ENCODE measurements at places on chromosomes 4 and X. TPM values are rescaled to one million over a fixed set of nuclear protein-coding genes. Genes with fewer than 3 reads are reported as not detected.

CRLF2 gene
- not detected for total RNA-seq

HMGN5 gene
- total RNA-seq, result 1.1 TPM

XG gene
- total RNA-seq, result not detected

USP17L20 gene
- total RNA-seq, result not detected

LYAR gene
- 47.1 TPM for total RNA-seq

SYTL4 gene
- 8.0 TPM for total RNA-seq

STK32B gene
- 0.38 TPM for total RNA-seq

PF4V1 gene
- not detected for total RNA-seq

PCDH18 gene
- 15.1 TPM for total RNA-seq

HTN1 gene
- total RNA-seq, result not detected

- H3K4me1 ChIP-seq, result no peaks in the 10 kb centered on the region
- no peak overlapping the region for H3K4me3 ChIP-seq
- no peak overlapping the region for H3K27ac ChIP-seq
- no peaks in the 10 kb centered on the region for H3K27me3 ChIP-seq
These were observed 365.2 kb downstream of the PRDM5 start for GRCh38 chr4:120557372-120557771.

GRCh38 chr4:62640296-62640695 lies 1440.2 kb downstream of the ADGRL3 start:
- no peaks in the 10 kb centered on the region for H3K36me3 ChIP-seq
- no peak overlapping the region for H3K27ac ChIP-seq
- H3K4me3 ChIP-seq, result no peak overlapping the region
- no peak for DNase-seq
- H3K4me1 ChIP-seq, result no peaks in the 10 kb centered on the region

DNA sequence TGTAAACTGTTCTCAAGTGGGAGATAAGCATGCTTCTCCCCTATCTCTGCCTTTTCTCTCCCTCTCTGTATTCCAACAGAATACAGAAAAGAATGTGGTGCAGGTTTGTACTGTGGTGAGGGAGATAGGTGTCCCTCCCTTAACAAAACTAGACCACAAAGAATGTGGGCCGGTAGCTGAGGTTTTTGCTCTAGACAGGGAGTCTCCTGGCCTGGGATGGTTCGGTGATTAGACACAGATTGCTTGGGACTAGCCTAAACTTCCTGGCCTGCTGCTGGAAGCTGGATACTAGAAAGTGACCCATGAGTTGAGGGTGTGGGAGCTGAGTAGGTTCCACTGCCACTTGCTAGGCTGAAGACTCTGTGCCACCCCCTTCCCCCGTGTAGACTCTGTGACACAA lies 143.0 kb downstream of the CXXC4 start:
- no peak for DNase-seq
- no peak overlapping the region for H3K4me3 ChIP-seq
- no peak overlapping the region for H3K27ac ChIP-seq

GRCh38 chr4:152961014-152961772 lies 25.1 kb downstream of the FHDC1 start:
- H3K36me3 ChIP-seq, result no peaks in the 10 kb centered on the region
- H3K27me3 ChIP-seq, result no peaks in the 10 kb centered on the region
- no peak overlapping the region for H3K27ac ChIP-seq
- H3K4me3 ChIP-seq, result no peak overlapping the region

GRCh38 chr4:46820154-46820553 lies 88.9 kb downstream of the COX7B2 start:
- no peaks in the 10 kb centered on the region for H3K27me3 ChIP-seq
- DNase-seq, result no peak
- no peaks in the 10 kb centered on the region for H3K4me1 ChIP-seq
- no peak overlapping the region for H3K4me3 ChIP-seq

DNA sequence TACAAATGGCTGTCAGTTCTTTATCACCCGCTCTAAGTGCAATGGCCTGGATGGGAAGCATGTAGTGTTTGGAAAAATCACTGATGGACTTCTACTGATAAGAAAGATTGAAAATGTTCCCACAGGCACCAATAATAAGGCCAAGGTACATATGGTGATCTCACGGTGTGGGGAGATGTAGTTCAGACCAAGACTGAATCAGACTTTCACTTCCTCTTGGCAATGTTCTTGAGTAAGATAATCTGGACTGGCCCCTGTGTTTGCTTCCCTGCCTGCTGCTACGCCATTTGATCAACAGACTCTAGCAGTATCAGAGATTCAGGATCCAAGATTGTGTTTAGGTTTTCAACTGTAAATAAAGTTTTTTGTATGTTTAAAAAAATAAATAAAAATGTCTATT lies 682.2 kb upstream of the AMOT start:
- H3K27ac ChIP-seq, result no peak overlapping the region
- no peak for DNase-seq
- H3K4me1 ChIP-seq, result no peaks in the 10 kb centered on the region
- H3K4me3 ChIP-seq, result no peak overlapping the region
- no peaks in the 10 kb centered on the region for H3K27me3 ChIP-seq

- H3K27ac ChIP-seq, result no peak overlapping the region
- DNase-seq, result no peak
- H3K36me3 ChIP-seq, result no peaks in the 10 kb centered on the region
- no peaks in the 10 kb centered on the region for H3K27me3 ChIP-seq
- no peak overlapping the region for H3K4me3 ChIP-seq
These were observed 472.0 kb downstream of the IQCM start for GRCh38 chr4:149343614-149344013.

GRCh38 chr4:726838-727237 lies 21.2 kb downstream of the PCGF3 start:
- no peak overlapping the region for H3K4me3 ChIP-seq
- 0 out of 2 replicates have a peak, but pooled peaks cover 3% of the 10 kb centered on the region for H3K36me3 ChIP-seq
- DNase-seq, result no peak
- no peak overlapping the region for H3K27ac ChIP-seq

- no peaks in the 10 kb centered on the region for H3K27me3 ChIP-seq
- no peaks in the 10 kb centered on the region for H3K36me3 ChIP-seq
- H3K27ac ChIP-seq, result no peak overlapping the region
- no peak overlapping the region for H3K4me3 ChIP-seq
- DNase-seq, result peak; percentile 59
- peaks cover 19% of the 10 kb centered on the region for H3K4me1 ChIP-seq
These were observed 21.0 kb upstream of the BCORL1 start for GRCh38 chrX:129961180-129962083.

DNA sequence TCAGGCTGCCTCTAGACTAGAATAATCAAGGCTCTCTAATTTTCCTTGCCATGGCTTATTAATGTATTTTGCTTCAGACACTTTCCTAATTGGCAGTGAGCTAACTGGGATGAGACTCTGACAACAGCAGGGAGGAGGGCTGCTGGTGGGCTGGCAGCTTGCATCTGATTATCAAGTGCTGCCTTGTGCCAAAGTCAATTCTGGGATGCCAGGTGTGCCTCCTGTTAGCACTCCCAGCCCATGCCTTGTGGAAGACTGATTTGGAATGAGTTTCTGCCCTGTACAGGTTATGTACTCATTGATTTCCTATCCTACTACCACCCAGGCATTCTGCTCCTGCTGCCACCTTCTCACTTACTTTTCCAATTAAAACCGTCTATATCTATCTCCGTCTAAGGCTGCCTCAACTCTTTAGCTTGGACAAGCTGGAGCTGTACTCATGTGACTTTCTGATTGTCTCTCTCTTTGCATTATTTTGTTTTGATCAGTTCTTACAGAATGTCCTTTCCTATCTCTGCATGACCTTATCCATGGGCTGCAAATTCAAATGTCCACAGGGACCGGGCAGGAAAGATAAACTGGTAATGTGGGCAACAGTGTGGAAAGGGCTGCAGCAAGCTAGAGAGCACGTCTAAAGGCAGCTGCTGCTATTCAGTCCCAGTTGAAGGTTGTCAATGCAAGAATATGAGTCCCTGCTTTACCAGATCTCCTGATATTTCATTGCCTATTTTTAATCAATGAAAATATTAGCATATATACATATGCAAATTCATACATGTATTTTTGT lies 112.6 kb downstream of the GABRA2 start:
- no peak for DNase-seq
- no peak overlapping the region for H3K27ac ChIP-seq
- no peaks in the 10 kb centered on the region for H3K4me1 ChIP-seq
- H3K27me3 ChIP-seq, result no peaks in the 10 kb centered on the region
- H3K36me3 ChIP-seq, result no peaks in the 10 kb centered on the region

- no peaks in the 10 kb centered on the region for H3K27me3 ChIP-seq
- H3K36me3 ChIP-seq, result peaks cover 61% of the 10 kb centered on the region
- peak overlapping the region; percentile 49 for H3K27ac ChIP-seq
- peak; percentile 18 for DNase-seq
These were observed 6.2 kb downstream of the CD99 start for GRCh38 chrX:2697306-2697705.

- peak; percentile 69 for DNase-seq
- H3K27ac ChIP-seq, result peak overlapping the region; percentile 80
- H3K4me1 ChIP-seq, result peaks cover 38% of the 10 kb centered on the region
- H3K27me3 ChIP-seq, result no peaks in the 10 kb centered on the region
- no peak overlapping the region for H3K4me3 ChIP-seq
- H3K36me3 ChIP-seq, result peaks cover 42% of the 10 kb centered on the region
These were observed 71.8 kb downstream of the AFAP1 start for GRCh38 chr4:7867701-7868435.

- no peak overlapping the region for H3K4me3 ChIP-seq
These were observed 2548.3 kb downstream of the ARAP2 start for GRCh38 chr4:33696041-33696440.

GRCh38 chrX:39096599-39096998 lies 295.3 kb downstream of the MID1IP1 start:
- H3K4me3 ChIP-seq, result no peak overlapping the region
- H3K27ac ChIP-seq, result no peak overlapping the region

- no peaks in the 10 kb centered on the region for H3K36me3 ChIP-seq
- H3K4me3 ChIP-seq, result no peak overlapping the region
- DNase-seq, result no peak
- H3K27ac ChIP-seq, result no peak overlapping the region
These were observed 53.2 kb upstream of the NR3C2 start for GRCh38 chr4:148495463-148495862.

GRCh38 chrX:22032506-22032905 lies 381 bp downstream of the PHEX start:
- no peaks in the 10 kb centered on the region for H3K4me1 ChIP-seq
- no peak for DNase-seq
- H3K27ac ChIP-seq, result no peak overlapping the region
- H3K36me3 ChIP-seq, result no peaks in the 10 kb centered on the region
- no peaks in the 10 kb centered on the region for H3K27me3 ChIP-seq

DNA sequence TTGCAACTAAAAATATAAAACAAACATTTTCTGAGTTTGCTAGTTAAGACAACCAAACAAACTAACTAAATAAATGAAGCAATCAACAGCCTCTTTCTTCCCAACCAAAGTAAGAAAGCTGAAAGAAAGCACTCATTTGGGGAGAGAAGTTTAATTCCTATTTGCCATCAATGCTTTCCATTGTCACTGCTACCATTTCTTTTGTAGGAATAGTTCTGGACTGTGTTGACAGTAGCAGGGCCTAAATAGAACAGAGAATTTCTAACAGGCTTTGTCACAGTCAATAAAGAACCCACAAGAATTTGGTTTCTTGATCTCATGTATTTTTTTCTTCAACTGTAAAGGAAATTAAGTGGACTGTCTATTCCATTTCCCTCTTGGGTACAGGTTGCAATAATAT lies 1886.4 kb upstream of the TENM3 start:
- H3K4me1 ChIP-seq, result no peaks in the 10 kb centered on the region
- no peaks in the 10 kb centered on the region for H3K27me3 ChIP-seq
- DNase-seq, result no peak
- no peak overlapping the region for H3K27ac ChIP-seq
- no peaks in the 10 kb centered on the region for H3K36me3 ChIP-seq

DNA sequence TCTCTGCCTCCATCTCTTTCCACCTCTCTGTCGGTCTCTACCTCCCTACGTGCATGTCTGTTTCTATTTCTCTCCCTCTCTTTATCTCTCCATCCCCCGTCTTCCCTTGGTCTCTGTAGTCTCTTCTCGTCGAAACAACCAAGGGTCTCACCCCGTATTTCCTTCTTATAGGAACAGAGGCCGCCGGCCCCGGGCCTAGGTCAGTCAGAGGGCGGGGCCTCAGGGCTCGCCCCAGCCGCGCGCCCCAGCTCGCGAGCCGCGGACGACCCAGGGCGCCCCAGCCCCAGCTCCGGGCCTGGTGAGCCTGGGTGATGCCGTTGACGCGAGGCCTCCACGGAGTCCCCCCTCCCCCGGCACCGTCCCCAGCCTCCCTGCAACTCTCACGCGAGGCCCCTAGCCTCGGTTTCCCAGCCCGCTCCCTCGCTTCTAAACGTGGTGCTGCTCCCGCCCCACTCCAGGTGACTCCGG lies 6.6 kb downstream of the TIMM17B start:
- H3K27me3 ChIP-seq, result no peaks in the 10 kb centered on the region
- H3K4me3 ChIP-seq, result peak overlapping the region; percentile 48
- no peak for DNase-seq

DNA sequence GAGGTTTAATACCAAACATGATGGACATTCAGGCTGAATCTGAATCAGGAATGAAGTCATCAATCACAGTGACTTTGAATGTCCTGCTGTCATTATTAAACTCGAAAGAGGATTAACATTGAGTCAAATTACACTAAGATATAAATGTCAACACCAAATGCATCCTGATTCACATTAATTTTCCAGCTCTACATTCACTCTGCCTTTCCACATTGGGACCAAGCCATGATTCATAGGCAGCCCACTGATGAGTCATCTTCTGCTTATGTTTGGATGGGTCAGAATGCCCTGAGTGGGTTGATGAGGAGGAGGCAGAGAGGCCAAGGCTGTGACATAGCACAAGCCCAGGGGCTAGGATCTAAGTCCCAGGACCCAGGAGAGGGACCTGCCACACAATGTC lies 247.6 kb upstream of the RPS6KA3 start:
- peak overlapping the region; percentile 85 for H3K27ac ChIP-seq
- no peak overlapping the region for H3K4me3 ChIP-seq
- DNase-seq, result peak; percentile 70
- no peaks in the 10 kb centered on the region for H3K36me3 ChIP-seq

- H3K4me3 ChIP-seq, result no peak overlapping the region
- H3K27me3 ChIP-seq, result no peaks in the 10 kb centered on the region
- DNase-seq, result no peak
- H3K27ac ChIP-seq, result no peak overlapping the region
- H3K36me3 ChIP-seq, result no peaks in the 10 kb centered on the region
These were observed 64.2 kb upstream of the BEND4 start for GRCh38 chr4:42216664-42217063.

DNA sequence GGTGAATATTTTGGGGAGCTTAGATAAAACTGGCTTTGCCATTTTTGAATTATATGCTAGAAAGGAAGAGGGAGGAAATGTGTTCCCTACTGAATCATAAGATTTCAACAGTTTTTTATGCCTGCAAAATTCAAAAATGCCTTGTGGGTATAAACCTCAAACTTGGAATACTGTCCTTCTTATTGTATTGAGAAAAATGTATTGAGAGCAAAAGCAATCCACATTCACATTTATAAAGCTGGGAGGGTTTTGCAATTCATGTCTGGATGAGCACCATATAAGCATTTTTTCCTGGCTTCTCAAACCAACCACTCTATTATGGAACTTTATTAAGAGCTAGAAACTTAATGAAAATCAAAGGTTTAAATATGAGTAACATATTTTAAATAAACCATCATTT lies 289.8 kb downstream of the PCDH7 start:
- no peak overlapping the region for H3K27ac ChIP-seq
- H3K4me3 ChIP-seq, result no peak overlapping the region
- no peaks in the 10 kb centered on the region for H3K36me3 ChIP-seq
- DNase-seq, result no peak
- H3K4me1 ChIP-seq, result no peaks in the 10 kb centered on the region
- no peaks in the 10 kb centered on the region for H3K27me3 ChIP-seq

Measured in SJSA1 (cell line).